ENCODE measurements at places on chromosomes 12 and 14. TPM values are rescaled to one million over a fixed set of nuclear protein-coding genes. Genes with fewer than 3 reads are reported as not detected.

ARHGEF25 gene
- total RNA-seq = 2.6 TPM

CCDC184 gene
- total RNA-seq = 0.53 TPM

SLC24A4 gene
- total RNA-seq = 0.05 TPM

SMIM41 gene
- total RNA-seq = 0.17 TPM

PLCZ1 gene
- 0.67 TPM for total RNA-seq

COL2A1 gene
- total RNA-seq = not detected

LRRC9 gene
- not detected for total RNA-seq

TEX52 gene
- total RNA-seq = not detected

SRRM4 gene
- not detected for total RNA-seq

TAS2R46 gene
- total RNA-seq = 2.5 TPM

ADCY6 gene
- total RNA-seq = 30.5 TPM

DNAJC22 gene
- total RNA-seq = 0.14 TPM

KLRC2 gene
- not detected for total RNA-seq

LRRC10 gene
- total RNA-seq = not detected

HOXC12 gene
- under 0.01 TPM for total RNA-seq

LRFN5 gene
- not detected for total RNA-seq

SLC39A5 gene
- 0.35 TPM for total RNA-seq

SLC8A3 gene
- total RNA-seq = not detected

CPNE8 gene
- total RNA-seq = 23.4 TPM

MANSC1 gene
- 7.2 TPM for total RNA-seq

TAS2R7 gene
- not detected for total RNA-seq

CD163L1 gene
- 2.0 TPM for total RNA-seq

CYP27B1 gene
- 42.1 TPM for total RNA-seq
